Fibroblast of skin of back (primary cell): ENCODE measurements at places on chromosomes 5 and 9.

- no peak for DNase-seq
Observed at GRCh38 chr9:34505370-34506120, 17.2 kb downstream of the ENHO start.

DNA sequence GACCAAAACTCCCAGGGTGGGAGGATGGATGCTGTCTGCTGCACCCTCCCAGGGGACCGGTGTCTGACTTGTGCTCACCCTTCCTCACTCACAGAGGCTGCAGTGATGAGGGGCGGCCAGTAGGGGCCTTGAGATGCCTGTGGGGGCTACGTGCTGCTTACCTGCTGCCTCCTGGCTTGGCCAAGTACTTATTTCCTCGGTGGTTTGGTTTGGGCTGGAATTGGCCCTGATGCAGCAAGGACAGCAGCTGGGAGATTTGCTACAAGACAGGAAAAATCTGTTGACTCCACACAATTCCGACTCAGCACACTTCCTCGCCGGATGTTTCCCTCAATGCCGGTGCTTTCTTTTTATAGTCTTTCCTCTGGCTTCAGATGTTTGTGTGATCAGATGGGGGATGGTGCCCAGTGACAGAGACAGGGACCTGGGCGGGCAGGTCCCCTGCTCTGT is 6.6 kb downstream of the PCDH12 start:
- DNase-seq = no peak

DNA sequence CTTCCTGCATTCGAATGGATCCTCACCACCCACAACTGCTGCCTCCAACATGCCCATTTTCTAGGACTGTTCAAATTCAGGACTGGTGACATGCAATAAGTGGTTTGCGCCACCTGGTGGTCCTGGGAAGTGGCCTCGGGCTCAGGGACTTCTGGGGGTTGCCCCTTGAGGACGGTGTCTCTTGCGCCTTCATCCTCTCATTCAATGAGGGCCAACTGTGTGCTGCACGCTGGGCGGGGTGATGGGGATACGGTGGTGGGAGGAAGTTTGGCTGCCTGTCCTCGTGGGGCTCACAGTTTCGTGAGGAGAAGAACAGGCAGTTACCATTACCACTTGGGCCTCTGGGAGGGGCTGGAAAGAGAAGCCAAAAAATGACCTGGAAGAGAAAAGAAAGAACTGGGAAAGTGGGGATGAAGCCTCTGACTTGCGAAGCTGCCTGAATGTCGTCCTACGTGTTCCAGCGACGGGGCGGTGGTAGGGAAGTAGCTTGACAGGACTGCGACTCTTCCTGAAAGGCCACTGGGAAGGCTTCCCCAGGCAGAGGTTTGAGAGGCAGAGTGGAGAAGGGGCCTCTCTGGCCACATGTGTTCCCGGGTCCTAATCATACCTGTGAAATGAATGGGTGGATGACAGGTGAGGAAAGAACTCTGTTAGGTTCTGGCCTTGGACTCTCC is 49.0 kb downstream of the PSD2 start:
- DNase-seq = peak; percentile 72

- no peak for DNase-seq
Observed at GRCh38 chr9:128773049-128773448, 1.3 kb upstream of the ZER1 start.

- DNase-seq = no peak
Observed at GRCh38 chr5:147446523-147446922, 63.3 kb downstream of the DPYSL3 start.

DNA sequence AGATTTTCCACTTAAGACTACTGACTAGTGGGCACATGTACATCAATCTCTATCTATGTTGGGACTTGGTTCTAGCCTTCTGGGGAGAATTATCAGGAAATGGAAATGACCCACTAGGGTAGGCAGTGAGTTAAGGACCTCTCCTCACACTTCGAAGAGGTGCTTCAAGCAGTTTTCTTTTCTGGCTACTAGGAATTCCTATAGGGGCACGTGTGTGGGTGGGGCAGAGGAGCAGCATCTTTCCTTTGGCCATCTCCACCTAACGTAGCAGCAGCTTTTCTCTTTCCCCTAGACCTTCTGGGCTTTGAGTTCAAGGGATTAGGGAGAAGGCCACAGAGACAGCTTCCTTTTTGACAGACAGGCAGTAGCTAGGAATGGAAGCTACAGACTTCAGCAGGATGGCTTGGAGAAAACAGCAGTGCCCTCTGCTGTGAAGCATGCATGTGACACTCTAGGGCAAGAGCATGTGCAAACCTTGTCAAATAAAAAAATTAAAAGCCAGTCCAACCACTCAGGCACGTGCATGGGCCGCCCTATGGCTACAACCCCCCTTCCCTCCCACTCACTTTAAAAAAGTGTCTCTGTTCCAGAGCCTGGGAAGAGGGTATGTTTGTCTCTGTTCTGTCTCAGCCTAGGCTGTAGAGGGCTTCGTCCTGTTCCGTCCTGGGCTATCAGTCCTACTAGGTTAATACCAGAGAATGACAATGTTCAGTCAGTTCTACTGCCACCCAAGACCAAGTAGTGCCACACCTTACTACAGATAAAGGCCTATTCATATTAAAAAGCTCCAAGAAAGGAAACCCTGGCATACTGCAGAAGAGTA is 8.7 kb upstream of the GFRA3 start:
- peak; percentile 52 for DNase-seq

DNA sequence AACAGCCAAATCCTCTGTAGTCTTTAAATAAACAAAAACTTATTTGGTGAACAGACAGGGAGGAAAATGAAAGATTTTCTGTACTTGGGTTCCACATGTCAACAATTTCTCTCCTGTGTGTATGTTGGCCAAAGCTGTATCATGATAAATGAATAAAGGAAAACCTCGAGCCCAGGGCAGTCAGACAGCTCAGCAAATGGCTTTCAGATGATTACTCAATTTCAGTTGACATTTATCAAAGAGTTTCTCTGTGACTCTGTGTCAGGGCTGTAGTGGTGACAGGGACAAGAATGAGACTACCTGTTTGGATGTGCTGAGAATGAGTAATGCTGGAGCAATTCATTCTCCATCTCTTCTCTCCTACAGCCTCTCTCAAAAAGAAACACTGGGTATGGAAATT is 45.7 kb upstream of the PTGS1 start:
- no peak for DNase-seq

DNA sequence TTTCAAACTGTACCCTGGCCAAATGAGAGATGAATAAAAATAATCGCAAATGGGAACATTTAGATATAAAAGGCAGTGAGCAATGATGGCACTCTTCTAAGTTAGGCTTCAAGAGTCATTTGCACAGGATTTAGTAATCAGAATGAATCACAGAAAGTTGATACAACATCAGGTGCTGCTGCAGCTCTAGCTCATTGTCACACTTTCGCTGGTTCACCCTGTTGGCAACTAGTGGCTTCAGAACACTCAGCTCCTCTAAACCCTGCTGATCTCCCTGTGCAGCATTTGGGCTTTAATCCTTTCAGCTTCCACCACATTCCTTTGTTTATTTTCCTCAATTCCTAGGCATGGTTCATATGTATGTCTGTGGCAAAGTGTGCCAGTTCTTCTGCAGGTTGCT is 2071.2 kb upstream of the CDH6 start:
- DNase-seq = no peak

GRCh38 chr5:96756985-96757384 is 50.8 kb downstream of the ERAP1 start:
- no peak for DNase-seq

DNA sequence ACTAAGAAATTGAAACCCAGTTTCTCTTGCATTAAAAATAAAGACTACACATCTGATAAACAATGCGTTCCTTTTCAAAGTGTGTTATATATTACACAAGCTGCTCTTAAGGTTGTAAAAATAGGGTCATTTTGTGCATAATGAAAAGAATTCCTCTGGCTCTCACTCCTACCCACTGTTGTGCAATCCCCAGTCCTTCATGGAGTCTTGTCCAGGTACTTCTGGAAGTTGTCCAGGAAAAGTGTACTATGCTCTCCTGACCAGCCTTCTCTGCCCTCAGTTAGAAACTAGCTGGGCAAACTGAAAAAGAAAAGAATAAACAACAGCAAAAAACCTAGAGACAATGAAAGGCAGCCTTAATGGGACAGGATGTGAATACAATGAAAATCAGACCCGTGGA is 345.5 kb upstream of the PAPPA start:
- DNase-seq = no peak

DNA sequence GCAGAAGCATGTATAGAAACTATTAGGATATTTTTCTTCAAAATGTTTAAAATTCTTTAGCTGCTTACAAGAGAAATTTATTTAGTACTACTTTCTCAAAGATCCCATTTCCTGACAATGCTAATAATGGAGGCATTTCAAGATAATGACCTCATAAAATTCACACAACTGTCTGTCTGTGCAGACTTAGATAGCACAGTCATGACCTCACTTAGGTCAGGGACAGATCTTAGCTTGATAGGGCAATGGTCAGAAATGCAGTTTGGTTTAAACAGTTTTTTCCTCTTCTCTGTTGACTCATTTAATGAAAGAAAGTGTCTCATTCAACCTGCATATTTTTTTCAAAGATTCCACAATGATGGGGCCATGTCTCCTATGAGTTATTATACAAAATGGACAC is 128.4 kb downstream of the GRIA1 start:
- DNase-seq = peak; percentile 85

DNA sequence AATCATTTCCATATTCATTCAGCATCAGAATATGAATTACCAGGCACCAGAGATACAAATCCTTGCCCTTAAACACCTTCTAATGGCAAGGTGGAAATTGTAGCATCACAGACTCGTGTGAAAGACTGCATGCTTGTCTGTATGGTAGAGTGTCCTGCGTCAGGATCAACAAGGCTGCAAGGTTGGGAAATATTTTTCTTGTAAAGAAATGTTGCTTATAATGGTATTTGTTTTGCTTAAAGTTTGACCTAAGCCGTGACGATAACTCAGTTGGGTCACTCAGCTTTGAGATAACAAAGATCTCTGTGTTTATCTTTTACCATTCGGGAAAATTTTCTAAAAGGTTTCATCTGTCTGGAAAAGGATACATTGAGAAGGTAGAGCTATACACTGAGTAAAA is 87.6 kb downstream of the BASP1 start:
- DNase-seq = no peak

DNA sequence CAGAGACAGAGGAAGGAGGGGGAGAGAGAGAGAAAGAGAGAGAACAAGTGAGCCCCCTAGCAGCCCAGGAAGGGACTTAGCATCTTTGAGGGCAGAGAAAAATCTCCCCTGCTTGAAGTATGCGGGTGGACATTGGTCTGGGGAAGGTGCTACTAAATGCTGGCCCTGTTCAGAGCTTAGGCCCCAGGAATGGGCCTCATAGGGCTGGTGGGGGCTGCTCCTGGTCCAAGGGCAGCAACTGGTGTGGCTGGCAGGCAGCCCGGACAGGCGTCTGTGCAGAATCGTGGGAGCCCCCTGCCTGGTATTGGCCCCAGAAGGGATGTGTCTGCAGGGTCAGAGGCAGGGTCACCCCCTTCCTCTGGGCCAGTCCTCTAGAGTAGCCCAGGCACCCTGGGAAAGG is 47.8 kb upstream of the SUSD3 start:
- no peak for DNase-seq

DNA sequence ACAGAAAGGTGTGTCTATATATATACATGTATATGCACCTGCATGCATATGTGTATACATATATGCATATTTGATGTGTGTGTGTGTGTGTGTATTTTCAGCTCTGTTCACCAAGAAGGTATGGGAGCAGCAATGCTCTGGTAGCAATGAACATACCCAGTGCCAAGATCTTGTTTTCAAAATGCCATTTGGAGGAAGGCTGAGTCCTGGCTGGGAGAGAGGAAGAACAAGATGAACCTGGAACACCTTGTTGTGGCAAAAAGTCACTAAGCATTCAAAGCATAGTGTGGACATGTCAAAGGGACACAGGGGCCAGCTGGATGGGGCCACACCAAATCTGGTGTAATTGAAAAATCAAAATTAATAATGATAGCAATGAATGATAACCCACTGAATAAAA is 31.8 kb upstream of the NEK6 start:
- no peak for DNase-seq

- no peak for DNase-seq
Observed at GRCh38 chr5:82622711-82623514, 344.8 kb upstream of the RPS23 start.

GRCh38 chr5:61098251-61098995 is 63.8 kb downstream of the SMIM15 start:
- DNase-seq = no peak

DNA sequence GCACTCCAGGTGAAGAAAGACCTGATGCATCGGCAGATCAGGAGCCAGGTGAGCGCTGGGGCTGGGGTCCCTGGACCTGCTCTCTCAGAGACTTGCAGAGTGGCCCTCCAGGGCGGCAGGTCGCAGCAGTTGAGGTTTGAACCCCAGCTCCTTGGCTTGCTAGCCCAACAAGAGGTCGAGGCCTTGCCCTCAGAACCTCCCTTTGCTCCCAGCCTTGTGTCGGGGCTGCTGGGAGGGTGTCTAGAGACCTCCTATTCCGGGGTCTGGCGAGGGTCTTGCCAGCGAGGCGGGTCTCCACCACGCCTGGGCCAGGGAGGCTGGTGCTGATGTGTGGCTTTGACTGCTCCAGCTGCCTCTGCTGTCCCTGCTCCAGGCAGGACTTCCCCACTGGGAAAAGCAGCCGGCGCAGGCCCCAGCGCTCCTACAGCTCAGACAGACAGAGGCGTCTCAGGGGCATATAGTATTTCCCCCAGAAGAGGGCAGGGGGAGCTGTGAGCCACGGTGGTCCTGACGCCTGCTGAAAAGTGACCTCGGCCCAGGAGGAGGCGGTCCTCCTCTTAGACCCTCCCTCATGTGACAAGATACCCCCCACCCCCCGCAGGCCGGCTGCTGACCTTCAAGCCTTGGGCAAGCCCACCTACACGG is 38.3 kb downstream of the LRSAM1 start:
- no peak for DNase-seq

- no peak for DNase-seq
Observed at GRCh38 chr5:118806571-118806970, 181.8 kb downstream of the DTWD2 start.

GRCh38 chr9:12843735-12844134 is 68.9 kb downstream of the LURAP1L start:
- DNase-seq = no peak

GRCh38 chr9:127330501-127330900 is 65.9 kb downstream of the GARNL3 start:
- no peak for DNase-seq

GRCh38 chr5:31604240-31604639 is 34.7 kb upstream of the PDZD2 start:
- DNase-seq = no peak

- no peak for DNase-seq
Observed at GRCh38 chr5:83834306-83834705, 113.7 kb upstream of the HAPLN1 start.

DNA sequence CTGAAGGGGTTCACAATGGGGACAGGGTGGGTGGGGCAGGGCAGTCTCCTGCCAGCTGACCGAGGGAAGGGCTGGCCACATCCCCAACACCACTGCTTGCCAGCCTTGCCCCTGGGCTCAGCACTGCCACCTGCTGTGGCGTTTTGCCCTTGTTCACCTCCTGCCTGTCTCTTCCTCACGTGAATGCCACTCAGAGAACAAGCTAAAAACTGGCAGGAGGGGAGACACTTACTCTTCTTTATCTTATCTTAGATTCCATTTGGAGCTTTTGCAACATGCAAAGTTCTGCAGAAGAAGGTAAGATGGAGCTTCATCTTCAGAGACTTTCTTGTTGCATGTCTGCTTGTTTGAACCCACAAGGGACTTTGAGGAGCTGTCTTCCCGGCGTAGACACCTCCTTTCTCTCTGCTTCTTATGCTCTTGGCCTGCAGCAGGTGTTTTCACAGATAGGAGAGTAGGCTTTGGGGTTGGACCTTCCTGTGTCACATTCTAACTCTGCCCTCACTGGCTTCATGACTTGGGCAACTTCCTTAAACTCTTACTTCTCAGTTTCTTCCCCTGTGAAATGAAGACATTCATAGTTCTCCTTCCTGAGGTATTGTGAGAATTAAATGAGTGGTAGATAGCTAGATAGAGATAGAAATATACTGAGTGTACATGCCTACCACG is 4.1 kb downstream of the LRSAM1 start:
- DNase-seq = no peak
